ENCODE measurements at places on chromosomes 2 and 18. TPM values are rescaled to one million over a fixed set of nuclear protein-coding genes. Genes with fewer than 3 reads are reported as not detected.

The COX5B gene
- 325 TPM for total RNA-seq

The STEAP3 gene
- total RNA-seq, result 45.5 TPM

The ASXL3 gene
- not detected for total RNA-seq

The AFF3 gene
- total RNA-seq, result 0.02 TPM

The KCNG3 gene
- total RNA-seq, result 0.67 TPM

The REG1B gene
- total RNA-seq, result not detected

The ACKR3 gene
- 15.6 TPM for total RNA-seq

The SP140L gene
- total RNA-seq, result 3.1 TPM

The ZNF397 gene
- total RNA-seq, result 4.7 TPM

The TNFAIP6 gene
- total RNA-seq, result 0.89 TPM

The ACSL3 gene
- 149 TPM for total RNA-seq

The STON1 gene
- 0.39 TPM for total RNA-seq

The AQP12B gene
- total RNA-seq, result not detected

The LONRF2 gene
- total RNA-seq, result 1.7 TPM

The KIAA1328 gene
- 1.7 TPM for total RNA-seq
